ENCODE measurements at places on chromosomes 1 and 21.
A peak's percentile ranks its signal among the peaks of the same experiment; 100 is the strongest.

DNA sequence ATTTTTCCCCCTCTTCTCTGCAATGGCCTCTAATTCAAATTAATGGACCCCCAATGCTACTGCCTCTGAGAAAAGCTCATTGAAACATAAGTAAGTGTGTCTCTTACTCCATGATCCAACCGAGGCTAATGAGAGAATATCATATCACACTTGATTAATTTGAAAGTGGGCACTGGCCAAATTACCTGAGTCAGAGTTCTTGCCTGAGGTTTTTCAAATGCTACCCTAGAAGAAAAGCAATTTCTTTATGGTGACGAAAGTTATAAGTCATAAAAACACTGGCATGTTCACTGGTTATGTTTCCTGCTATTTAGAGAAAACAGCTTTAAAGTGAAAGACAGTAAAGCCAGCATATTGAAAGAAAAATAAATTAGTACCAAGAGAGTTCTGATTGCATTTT lies 368.8 kb upstream of the TMPRSS15 start:
- no peak for DNase-seq

DNA sequence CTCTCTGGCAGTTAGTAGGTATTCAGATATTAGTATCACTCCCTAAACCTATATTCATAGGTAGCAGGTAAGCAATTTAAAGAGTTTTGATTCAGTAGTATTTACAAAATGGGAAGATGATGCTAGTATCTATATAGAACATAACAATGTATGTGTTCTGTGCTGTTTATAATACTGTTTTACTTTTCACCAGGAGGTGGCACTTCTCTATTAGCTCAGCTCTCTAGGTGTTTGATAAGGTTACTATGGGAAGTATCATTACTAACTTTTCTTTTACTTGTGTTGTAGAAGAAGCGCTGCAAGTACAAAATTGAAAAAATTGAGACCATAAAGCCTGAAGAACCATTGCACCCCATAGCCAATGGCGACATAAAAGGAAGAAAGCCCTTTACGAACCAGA lies 49.4 kb upstream of the FASLG start:
- no peak for DNase-seq

DNA sequence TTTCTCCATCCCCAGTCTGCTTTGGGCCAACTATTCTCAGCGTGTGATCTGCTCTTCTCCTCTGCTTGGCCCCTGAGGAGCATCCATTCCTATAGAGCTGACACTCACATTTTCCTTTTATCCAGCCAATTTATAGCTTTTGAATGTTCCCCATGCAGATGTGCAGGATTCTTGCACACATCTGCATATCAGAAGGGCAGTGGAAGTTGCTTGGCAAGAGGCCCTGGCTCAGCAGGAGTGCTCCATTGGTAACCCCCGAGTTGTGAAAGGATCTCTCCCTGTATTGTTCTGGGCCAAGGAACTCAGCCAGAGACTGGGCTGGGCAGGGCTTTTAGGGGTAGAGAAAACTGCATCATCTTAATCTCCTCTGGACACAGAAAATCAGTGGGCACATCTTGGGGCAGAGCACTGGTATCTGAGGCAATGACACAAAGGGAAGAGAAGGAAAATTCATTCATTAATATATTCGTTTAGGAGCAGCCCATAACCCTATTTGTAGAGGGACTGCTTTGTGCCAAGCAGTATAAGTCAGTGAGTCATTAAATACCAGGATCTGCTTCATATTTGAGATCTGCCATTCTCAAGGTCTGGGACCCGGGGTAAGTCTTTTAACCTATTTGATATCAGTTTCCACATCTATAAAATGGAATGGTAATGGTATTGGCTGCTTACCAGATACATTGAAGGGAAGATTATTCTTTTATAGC lies 31.0 kb upstream of the BEND5 start:
- DNase-seq, result no peak

- no peak for DNase-seq
Observed at GRCh38 chr1:34002810-34003209, 138.9 kb downstream of the HMGB4 start.

- DNase-seq, result no peak
Observed at GRCh38 chr21:30994932-30995331, 43.3 kb downstream of the KRTAP19-8 start.

- no peak for DNase-seq
Observed at GRCh38 chr1:232726048-232726779, 79.0 kb upstream of the MAP10 start.

DNA sequence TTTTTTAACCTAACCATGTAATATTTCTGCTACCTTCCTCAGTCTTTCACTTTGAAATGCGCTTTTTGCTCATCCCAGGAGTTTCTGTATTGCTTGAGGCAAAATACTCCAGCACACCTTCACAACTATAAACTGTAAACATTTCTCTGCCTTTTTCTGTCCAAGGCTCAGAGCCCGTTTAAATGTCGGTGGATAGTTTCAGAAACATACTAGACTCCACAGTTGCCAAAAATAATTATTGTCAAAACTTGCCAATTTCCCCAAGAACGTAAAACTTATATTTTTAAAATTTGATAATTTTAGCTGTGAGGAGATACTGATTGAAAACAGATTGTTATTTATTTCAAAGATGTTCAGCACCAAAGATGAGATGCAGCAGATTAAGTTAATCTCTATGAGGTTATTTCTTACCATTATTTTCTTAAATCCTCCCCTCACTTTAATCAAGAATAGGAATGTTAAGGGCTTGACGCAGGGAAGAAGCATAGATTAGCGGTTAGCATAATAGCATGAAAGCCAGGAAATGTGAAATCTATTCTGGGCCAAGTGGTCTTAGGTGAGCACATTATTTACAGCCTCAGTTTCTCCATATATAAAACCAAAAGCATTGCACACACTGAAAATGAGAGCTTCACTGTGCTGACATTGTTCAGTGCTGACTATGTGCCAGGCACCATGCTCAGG lies 91.5 kb upstream of the ESRRG start:
- DNase-seq, result no peak

DNA sequence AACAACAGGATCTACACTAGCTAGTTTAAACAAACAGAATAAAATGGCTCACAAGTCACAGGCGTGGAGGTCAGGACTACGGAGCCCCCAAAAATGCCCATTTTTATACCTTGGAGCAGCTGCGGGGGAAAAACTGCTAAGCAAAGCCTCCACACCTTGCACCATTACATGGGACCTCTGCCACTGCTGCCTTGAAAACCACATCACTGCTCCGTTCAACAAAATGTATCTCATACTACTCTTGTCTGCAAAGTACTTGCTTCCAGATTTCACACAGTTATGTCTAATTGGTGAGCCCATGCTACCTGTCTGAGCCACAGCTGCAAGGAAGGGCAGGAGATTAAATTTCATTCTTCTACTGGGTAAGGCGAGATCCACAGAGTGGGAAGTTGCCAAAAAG lies 24.4 kb downstream of the MRPL39 start:
- no peak for DNase-seq

- no peak for DNase-seq
Observed at GRCh38 chr1:31099293-31100032, 33.9 kb upstream of the PUM1 start.

DNA sequence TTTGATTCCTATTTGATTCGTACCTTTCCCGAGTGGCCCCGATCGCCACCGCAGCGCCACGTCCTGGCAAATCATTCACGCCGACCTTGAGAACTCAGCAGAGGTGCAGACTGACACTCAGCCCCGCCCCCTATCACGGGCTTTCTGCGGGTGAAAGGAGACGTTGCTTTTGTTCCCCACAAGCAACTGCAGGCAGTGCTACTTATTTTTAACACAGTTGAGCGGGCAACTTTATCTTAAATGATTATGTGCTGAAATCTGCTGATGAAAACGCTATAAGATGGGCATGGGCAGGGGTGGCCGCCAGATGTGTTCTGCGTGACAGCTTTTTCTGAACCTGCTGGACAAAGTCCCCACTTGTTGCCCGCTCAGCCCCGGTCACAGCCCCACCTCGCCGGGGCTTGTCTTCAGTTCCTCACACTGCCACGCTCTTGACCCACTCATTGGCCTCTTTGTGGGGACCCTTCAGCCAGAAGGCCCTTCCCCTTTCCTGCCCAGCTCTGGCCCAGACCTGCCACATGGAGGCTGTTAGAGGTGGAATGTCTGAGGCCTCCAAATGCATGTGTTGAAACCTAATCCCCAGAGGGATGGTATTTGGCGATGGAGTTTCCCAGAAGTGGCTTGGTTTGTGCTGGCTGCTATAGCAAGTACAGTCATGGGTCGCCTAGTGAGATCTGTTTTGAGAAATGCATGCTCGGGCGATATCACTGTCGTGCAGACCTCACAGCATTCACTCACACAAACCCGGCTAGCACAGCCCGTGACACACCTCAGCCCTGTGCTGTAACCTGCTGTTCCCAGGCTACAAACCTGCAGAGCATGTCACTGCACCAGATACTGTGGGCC lies 15.7 kb upstream of the PDXK start:
- no peak for DNase-seq

GRCh38 chr1:201530741-201531531 lies 8.0 kb upstream of the NAV1 start:
- peak; percentile 73 for DNase-seq

DNA sequence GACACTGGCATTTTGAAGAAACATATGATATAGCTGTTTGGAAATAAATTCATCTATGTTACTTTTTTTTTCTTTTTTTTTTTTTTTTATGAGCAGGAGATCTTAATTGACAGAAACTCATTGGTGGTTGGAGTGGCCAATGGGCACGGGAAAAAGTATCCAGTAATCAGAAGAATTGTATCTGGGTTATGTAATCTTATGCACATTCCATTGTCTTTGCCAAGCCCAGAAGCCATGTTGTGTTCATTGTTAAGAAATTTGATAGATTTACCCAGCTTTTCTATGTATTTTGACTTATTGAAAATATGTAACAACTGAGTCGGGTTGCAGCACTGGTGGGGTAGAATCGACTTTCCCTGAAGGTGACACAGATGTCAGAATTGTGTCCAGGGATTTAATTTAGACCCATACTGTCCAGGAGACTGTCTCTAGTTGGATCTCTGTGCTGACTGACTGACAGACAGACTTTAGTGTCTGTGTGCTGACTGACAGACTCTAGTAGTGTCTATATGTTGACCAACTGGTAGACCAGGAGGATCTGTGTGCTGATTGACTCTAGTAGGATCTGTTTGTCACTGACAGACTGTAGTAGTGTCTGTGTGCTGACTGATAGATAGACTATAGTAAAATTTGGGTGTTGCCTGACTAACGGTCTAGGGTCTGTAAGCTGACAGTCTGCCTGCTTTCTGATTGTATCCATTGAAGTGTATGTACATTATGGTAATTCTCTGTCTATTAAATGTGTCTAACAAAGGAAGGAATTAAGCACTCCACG lies 12.3 kb upstream of the C4BPB start:
- DNase-seq, result no peak

DNA sequence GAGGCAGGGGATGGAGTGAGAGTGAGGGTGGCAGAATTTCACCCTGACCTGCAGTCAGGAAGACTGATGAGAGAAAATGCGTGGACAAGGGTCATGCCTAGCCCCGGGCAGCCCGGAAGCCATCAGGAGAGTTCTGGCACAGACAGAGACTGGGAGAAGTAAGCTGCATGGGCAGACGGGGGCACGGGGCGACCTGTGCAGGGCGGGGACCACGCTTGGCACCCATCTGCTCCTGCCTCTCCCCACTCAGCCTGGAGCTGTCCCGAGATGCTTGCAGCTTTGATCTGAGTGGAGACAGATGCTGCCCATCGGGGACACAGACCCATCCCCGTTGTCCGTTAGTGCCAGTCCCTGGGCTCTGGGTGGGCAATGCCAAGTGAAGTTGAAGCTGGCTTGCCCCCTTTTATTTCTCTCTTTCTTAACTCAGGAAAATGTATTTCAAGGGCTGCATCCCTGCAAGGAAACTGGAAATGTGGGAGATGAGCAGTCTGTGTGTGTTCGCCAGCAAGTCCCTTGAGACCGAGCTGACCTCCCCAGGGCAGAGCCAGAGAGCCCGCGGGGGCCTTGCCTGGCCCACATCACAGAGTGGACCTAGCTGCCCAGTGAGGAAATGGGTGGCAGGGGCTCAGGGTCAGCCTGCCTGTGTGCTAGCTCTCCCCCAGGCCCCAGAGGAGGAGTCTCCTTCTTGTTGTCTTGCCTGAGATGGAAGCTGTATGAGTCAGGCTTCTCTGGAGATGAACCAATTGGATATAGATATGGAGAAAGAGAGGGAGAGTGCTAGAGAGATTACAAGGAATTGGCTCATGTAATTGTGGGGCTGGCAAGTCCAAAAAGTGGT lies 121.3 kb upstream of the C1orf174 start:
- DNase-seq, result no peak

GRCh38 chr1:195434566-195435203 lies 1173.6 kb downstream of the KCNT2 start:
- DNase-seq, result no peak

DNA sequence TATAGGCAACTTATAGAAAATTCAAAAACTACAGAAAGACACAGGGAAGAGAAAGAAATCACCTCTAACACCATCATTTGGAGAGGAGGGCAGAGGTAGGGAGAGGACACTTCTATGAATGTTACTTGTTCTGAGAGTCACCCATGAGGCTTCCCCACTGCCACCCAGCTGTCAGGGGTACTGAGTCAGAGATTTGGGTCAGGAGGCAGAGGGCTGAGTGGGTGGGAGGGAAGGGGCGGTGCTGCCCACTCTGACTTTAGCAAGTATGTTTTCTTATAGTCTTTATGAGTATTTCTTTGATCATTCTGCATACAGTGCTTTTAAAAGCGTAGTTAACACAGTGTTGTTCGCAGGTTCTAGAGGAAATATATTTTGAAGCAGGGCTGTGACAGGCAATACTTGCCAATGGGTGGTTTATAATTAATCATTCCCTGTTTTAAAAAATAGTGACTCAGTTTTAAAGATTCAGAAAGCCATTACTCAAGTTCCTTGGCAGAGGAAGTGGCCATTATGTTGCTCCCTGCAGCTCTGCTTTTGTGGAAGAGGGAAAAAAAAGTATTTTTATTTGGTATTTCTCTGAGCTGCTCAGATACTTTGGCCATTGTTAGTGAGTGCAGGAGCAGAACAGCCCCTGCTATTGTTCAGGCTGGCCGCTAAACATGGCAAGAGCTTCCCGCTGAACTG lies 18.3 kb downstream of the IL6R start:
- DNase-seq, result no peak

DNA sequence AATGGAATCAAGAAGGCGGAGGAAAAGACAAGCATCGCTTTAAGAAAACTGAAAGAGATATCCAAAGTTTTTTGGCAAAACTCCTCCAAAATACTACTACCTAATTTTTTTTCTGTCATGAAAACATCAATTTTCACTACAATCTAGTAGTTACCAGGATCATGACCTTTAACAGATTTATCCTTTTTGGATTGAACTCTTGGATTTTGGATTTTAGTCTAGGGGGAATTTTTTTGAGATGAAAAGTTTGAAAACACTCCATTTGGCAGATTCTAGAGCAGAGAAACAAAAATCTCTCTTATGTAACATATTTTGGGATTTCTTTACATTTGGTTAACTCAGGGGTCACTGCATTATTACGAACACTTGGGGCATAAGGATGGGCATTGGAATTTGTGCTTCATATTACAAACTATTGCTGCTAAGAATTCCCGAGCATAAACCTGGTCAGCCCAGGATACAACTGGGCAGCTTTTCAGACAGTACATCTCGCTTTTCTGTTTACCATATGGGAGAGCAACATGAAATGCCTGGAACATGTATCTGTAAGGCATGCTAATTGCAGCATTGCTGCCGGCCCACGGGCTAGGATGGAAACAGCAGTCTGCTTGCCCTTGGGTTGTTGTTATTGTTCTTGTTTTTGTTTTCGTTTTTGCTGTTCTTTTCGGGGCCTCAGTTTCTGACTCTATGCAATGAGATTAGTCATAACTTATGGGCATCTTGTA lies 264.3 kb downstream of the RHOU start:
- DNase-seq, result no peak
